Skin of body (tissue), 3 donors: ENCODE measurements at places on chromosomes 2 and 18. TPM values are rescaled to one million over a fixed set of nuclear protein-coding genes. Genes with fewer than 3 reads are reported as not detected.

HRH4 gene
- total RNA-seq: 0.30 TPM

- DNase-seq: no peak
Observed at GRCh38 chr2:12341215-12341614, 375.5 kb upstream of the TRIB2 start.

KRTCAP3 gene
- total RNA-seq: 2.5 TPM

CACNB4 gene
- total RNA-seq: 16.3 TPM

DNA sequence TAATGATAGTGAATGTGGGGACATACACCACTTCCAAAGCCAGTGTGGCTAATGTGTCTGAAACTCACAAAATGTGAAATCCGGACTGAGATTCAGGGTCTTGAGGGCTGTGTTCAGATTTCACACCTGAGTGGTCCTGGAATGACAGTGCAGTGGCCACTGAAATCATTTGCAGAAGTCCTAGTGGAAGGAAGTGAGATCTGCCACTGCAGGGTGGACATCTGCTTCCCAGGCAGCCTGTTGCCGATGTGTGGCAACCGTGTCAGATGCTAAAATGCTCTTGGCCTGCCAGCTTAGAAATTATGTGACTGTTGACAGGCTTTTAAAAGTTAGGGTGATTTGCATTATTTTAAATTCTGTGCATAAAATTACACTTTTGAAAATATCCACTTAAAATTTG, 77.8 kb upstream of the TMEM200C start:
- DNase-seq: no peak

- DNase-seq: no peak
Observed at GRCh38 chr2:210269148-210269547, 43.9 kb upstream of the ACADL start.

- DNase-seq: no peak
Observed at GRCh38 chr2:31967790-31968189, 43.0 kb downstream of the MEMO1 start.

THSD7B gene
- 8.1 TPM for total RNA-seq

- DNase-seq: no peak
Observed at GRCh38 chr2:193693758-193694157, 1499.0 kb upstream of the TMEFF2 start.

NMS gene
- total RNA-seq: not detected

GRCh38 chr2:205427112-205427511, 255.2 kb upstream of the NRP2 start:
- DNase-seq: no peak

- no peak for DNase-seq
Observed at GRCh38 chr2:37849911-37850310, 75.2 kb upstream of the RMDN2 start.

GRCh38 chr18:33576999-33577646, 896 bp upstream of the ASXL3 start:
- peak; percentile 15 for DNase-seq

FLACC1 gene
- 2.9 TPM for total RNA-seq

DNA sequence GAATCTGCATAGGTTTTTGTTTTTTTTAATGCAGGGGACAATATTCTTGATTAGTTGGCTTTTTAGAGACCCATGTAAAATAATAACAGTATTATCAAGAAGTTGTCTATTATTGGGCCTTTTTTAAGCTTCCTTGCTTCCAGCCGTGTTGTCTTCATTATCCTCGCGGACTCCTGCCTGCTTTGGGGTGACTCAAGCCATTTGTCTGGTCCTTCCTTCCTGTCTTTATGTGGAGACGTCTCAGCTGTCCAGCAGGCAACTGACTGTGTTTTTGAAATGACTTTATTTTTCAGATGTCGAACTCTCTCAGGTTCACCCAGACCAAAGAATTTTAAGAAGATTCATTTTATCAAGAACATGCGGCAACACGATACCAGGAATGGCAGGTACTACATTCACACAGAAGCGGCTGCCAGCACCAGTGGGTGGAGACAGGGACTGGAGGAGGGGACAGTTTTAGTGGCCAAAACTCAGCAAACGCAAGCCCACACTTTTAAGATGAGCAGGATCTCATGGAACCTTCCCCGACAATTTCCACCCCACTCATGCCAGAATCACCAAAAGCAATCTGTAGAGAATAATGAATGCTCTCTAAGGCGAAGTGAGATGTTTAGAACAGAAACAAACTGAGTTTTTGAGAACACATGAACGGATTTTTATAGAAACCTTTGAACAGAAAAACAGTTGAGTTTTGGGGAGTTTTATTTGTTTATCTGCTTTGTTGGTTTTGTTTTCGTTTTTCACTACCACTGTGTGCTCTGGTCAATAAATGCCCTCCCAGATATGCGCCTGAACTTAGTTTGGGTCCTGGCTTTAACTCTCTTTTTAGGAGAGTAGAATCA, 59.1 kb downstream of the CABLES1 start:
- DNase-seq: no peak

DNA sequence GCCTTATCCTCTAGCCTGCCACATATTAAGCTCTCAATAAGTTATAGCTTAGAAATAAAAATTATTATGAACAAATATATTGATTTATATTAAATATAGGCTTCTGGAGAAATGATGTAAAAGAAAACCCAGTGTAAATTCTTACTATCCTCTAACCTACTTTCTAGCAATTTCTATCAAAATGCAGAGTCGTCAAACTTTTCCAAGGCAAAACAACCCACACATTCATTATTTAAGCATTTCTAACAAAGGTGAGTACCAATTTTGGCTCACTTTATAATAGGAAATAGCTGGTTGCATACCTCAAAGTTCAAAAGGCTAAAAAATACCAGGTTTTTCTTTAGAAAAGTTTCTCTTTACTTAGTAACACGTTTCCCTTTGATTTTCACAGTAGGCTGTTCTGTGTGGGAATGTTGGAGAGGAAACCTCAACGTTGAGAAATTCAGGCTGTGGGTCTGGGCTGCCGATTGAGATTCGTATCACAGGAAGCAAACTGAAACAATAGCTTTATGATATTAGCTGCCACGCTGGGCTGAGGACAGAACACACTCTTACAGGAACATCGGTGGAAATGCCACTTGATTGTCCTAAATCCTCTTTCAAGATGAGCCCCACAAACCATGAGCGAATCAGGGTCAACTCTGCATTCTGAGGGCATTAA, 53.0 kb downstream of the EPAS1 start:
- DNase-seq: no peak

CRACDL gene
- total RNA-seq: 1.1 TPM

GRCh38 chr2:169579044-169579443, 5.1 kb upstream of the PPIG start:
- DNase-seq: no peak

ASB18 gene
- 0.79 TPM for total RNA-seq

DNA sequence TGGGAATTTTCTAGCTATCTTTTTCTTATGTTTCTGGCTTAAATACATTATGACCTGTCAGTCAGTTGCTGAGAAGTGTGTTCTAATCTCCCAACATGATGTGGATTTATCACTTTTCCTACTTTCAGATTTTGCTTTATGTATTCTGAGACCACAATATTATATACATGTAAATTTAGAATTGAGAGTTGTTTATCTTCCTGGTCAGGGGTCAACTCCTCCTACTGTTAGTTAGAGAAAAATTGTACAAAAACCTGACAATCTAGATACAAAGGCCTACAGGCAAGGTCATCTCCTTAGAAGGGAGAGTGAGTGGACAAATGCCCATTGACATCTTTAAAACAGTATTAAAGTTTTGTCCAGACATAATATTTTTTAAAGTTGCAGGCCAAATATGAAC, 30.6 kb downstream of the C18orf63 start:
- no peak for DNase-seq

DNA sequence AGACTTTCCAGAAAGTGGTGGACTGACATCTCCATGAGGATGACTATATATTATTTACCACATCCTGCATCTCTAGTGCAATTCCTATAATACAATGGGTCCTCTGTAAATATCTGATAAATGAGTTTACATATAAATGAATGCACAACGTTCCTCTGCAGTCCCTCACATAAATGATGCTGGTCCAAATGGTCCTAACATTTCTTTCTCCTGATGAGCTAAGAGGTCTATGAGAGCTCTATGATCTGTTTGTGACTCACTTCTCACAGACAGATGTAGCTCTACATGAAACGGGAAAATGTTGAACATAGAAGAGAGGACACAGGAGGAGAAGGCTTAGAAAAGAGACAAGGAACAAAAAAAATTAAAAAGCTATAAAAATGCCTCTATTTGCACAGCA, 201.2 kb upstream of the PIK3C3 start:
- DNase-seq: no peak

DNA sequence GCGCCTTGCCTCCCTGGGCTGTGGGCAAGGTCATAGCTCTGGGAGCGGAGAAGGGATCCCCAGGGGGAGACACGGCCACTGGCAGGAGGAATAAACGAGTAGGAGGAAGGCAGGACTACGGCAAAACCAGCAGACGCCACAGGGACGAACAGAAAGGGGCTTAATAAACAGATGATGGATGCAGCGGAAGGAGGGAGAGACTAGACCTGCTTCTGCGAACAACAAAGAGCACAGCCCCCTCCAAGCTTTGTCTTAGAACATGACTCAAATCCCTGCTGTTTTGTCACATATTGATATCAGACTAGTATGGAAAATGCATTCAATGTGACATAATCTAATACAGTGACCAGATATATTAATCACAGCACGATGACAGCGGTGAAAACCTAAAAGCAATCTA, 155.9 kb upstream of the TPO start:
- no peak for DNase-seq

- no peak for DNase-seq
Observed at GRCh38 chr2:213057977-213058376, 93.4 kb downstream of the IKZF2 start.

- DNase-seq: no peak
Observed at GRCh38 chr2:191631754-191632153, 46.2 kb upstream of the NABP1 start.

DNA sequence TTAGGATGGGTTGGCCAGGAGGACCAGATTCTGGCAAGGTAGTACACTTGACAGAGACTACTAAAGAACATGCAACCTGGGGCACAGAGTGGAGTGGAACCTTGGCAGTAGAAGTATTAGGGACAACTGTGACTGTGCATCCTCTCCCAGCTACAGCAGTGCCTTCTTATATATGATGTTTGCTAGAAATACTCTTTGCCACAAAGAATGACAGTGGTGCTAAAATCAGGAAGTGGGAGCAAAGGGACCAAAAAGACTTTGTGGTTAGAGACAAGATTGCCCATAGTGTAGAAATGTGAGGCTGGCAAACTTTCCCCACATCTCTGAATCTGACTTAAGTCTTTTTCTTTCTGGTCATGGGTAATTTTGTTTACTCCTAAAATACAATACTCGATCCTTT, 9.4 kb upstream of the SLC38A11 start:
- no peak for DNase-seq

INHBB gene
- total RNA-seq: 7.1 TPM

SCYGR5 gene
- total RNA-seq: not detected

GRCh38 chr2:185771396-185771795, 32.8 kb downstream of the FSIP2 start:
- DNase-seq: no peak

MYCN gene
- total RNA-seq: 15.6 TPM

- no peak for DNase-seq
Observed at GRCh38 chr2:23476786-23477185, 91.8 kb downstream of the KLHL29 start.

DNA sequence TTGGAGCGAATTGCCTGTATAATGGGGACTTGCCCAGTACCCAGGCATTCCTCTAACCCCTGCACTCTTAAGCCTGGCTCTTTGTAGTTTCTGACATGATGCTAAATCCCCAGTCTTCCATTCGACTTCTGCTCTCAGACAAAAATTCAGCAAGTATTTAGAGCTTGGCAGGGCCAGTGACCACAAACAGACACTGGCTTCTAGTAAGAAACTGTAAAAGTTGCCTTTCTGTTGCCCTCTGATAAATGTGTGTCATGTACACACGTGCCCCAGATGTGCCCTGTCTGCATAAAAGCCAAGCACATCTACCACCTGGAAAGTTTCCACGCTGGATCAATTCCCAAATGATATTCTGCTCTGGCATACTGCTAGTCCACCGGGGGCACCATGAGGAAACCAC, 18.0 kb downstream of the PAX3 start:
- no peak for DNase-seq

DNA sequence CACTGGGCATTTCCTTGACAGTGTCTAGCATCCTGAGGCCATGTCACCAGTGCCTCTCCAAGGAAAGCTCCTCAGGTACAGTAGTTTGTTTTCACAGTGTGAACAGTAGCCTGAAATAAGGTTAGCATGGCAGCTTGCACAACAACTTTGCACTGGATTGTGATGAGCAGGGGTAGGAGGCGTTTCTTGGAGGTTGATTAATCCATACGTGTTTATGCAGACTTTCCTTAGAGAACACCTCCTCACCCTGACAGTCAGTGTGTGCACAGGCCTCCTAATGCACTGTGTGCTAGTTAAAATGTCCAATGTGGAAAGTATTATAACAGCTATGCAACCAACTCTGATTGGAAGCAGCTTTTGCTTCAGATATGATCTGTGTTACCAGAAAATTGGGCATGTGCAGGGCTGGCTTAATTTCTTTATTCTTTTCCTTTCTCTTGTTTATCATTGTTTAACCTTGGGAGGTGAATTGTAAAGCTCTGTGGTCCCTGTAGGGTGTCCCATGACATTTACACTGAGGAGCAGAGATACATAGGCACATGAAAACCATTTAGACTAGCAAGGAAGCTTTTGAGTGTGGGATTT, 77.2 kb upstream of the LDAH start:
- no peak for DNase-seq

ANKRD30B gene
- 0.20 TPM for total RNA-seq

CD207 gene
- 5.3 TPM for total RNA-seq

DNA sequence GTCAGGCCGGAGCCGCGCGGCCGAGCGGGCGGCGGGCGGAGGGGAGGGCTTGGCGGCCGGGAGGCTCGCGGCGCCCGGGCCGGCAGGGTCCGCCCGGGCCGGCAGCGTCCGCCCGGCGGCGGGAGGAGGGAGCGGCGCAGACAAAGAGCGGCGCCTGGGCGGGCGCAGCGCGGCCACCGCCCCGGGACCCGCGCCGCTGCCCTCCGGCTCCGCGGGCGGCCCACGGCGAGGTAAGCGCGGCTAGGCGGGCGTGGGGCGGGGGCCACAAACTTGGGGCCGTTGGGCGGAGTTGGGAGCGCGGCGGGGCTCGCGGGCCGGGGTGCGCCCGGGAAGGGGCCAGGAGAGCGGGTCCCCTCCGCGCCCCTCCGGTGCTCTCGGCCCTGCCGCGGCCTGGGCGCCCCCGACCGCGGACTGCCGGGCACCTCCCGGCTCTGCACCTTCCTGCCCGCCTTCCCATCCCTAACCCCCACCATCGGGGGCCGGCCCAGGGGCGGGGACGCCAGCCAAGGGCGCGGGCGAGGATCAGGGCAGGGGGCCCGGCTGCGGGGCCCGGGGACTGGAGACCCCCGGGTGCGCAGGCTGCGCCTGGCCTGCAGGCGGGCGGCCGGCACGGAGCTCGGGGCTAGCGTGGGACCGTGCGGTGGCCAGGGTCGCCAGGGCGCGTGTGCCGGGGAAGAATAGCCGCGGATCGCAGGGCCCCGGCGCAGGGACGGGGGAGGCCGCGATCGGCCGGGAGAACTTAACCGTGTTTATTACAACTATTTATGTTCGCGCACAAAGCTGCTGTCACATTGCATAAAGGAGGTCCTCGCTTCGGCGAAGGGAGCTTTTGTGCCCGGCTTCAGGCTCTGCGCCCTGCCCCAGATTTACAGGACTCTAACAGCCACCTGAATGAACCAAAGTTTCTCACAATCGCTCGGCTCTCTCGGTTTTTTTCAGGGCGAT, at the start of gene NCK2:
Gene NCK2 (plus strand): TSS at position 4 of the 945 bp plus-strand sequence. CDS start 110,152 bp downstream, outside the sequence.
- DNase-seq: peak; percentile 18

GRCh38 chr2:675982-676646, 1.1 kb downstream of the TMEM18 start:
- DNase-seq: peak; percentile 71
